Fibroblast of skin of left biceps (primary cell): ENCODE measurements at places on chromosomes 4 and X.
A peak's percentile ranks its signal among the peaks of the same experiment; 100 is the strongest.

- DNase-seq: no peak
These were observed 125.0 kb downstream of the RASGEF1B start for GRCh38 chr4:81346719-81347118.

DNA sequence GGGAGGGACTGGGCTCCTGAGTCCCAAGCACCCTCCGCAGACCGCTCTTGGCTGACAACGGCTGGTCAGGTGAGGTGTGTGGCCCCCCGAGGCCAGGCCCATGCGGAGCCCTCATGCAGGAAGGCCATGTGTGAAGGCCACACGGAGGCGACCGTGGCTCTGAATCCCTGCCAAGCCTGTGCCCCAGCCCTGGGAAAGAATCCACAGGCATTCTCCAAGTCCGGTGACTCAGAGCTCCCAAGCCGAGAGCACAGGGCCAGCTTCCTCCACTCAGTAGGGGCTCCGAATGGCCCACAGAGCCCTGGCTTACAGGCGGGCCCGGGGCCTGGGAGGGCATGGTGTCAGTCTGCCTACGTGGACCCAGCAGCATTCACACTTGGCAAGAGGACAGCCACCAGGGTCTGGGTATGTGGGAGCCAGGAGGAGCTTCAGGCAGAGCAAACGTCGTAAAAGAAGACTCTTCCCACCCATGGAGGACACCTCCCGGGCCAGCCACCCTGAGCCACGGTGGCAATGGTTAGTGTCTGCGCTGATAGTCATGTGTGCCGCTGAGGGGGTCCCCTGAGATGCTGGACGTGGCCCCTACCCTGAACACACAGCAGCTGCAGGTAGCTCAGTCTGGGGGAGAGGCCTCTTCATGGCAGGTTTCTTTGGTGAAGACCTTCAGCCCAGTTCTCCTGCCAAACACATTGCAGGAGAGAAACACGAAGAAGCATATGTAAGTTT lies 105.7 kb downstream of the PSAPL1 start:
- DNase-seq: peak; percentile 30

GRCh38 chr4:117093571-117093970 lies 8.2 kb upstream of the TRAM1L1 start:
- DNase-seq: peak; percentile 33

- no peak for DNase-seq
These were observed 1083.1 kb upstream of the PCDH10 start for GRCh38 chr4:132065940-132066495.

GRCh38 chr4:6595897-6596537 lies 21.0 kb downstream of the MAN2B2 start:
- no peak for DNase-seq

GRCh38 chr4:74317616-74318246 lies 9.5 kb downstream of the EPGN start:
- no peak for DNase-seq

DNA sequence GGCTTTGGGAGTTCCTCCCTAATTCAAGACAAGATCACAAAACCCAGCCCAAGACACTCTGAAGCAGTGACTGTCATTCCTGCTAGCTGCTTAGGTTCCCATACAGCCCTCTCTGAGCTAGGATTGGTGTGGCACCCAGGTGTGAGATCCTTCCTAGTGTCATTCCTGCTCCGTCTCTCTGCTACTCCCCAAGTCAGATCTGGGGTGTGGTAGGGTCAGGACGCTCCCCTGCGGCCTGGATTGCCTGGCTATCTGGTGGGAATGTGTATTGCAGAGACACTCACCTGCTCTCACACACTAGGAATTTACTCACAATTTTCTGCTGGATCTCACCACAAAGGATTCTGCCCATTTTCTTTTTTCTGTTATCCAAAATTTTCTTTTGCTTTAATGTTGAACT lies 560.8 kb upstream of the ATOH1 start:
- no peak for DNase-seq

DNA sequence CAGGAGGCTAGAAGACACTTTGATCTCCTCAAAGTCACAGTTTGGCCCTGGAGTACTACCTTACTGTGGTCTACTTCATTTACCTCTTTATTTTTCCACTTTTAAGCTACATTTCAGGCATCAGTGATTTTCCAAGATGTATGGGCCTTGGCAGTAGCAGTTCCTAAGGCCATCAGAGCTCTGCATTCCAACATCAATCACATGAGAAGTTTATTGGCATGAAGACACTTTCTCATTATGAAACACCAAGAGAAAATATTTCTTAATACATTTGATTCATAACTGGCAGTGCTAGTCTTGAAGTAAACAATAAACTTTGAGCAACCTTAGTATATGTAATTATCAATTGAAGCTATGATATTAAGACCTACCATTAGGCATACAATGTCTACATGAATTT lies 178.1 kb downstream of the IL15 start:
- DNase-seq: no peak

DNA sequence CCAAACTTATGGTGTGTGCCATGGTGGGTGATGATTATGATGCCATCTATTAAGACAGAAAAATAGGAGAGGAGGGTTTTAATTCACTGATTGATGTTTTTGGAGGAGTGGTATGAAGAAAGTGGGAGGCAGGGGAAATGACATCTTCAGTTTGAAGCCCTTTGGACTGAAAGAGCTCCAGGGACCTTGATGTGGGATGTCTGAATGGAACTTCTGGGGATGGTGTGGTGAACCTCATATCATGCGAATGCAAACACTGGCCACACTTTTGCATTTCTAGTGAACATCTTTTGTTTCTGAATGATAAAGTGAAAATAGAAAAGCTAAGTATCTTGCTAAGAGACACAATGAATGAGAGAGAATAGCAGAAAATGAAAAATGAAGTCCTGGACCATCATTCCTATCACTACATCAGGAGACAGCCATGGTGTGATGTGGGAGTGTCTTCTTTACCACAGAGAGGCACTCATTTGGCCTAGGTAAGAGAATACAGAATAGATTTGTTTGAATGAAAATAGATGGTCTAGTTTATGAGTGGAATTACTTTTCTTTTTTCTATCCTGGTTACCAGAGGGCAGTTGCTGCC lies 123.5 kb downstream of the ZNF827 start:
- DNase-seq: no peak
